ENCODE measurements at places on chromosomes 11 and 22.

- DNase-seq: no peak
These were observed 66.6 kb upstream of the ASPHD2 start for GRCh38 chr22:26362471-26362870.

DNA sequence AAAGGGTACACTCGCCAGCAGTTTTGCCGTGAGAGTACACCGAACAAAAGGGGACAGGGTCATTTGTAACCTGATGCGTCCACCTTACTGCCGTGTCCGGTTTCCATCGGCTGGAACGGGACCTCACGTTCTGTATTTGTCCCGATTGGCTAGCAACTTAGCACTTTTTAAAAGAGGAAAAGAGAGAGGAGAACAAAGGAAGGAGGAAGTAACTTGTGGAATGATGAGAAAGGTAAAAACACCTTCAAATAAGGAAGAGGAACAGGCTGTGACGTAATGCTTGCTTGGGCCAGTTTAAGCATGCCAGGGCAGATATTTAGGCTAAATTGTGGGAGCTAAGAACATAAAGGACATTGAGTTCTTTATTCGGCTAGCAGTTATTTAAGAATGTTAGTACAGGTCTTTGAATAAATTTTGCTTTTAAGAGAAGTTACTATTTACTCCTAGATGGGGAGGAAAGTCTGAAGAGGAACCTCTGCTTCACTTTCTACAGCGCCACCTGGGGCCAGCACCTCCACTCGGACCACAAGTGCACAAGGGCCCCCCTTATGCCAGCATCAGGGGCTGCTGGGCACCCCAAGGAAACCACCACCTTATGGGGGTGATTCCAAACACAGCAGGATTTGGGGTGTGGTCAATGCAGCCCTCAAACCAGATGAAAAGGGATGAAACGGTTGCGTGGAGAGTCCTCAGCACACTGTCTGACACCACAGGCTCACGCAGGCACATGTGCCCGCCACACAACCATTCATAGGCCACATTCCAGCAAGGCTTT is 5.8 kb downstream of the ARSA start:
- DNase-seq: no peak

GRCh38 chr22:46701262-46701661 is 36.8 kb downstream of the CERK start:
- no peak for DNase-seq

- DNase-seq: no peak
These were observed 105.2 kb downstream of the SPON1 start for GRCh38 chr11:14067686-14068085.

GRCh38 chr11:122723106-122723505 is 67.6 kb downstream of the UBASH3B start:
- no peak for DNase-seq

Data from stimulated activated CD4-positive, alpha-beta T cell treated with anti-CD3 and anti-CD28 coated beads, TNF-alpha, amount 100 ng/mL, for 24 hours (primary cell).